Right kidney (tissue), 9 donors: ENCODE measurements at places on chromosomes 13 and 19.

DNA sequence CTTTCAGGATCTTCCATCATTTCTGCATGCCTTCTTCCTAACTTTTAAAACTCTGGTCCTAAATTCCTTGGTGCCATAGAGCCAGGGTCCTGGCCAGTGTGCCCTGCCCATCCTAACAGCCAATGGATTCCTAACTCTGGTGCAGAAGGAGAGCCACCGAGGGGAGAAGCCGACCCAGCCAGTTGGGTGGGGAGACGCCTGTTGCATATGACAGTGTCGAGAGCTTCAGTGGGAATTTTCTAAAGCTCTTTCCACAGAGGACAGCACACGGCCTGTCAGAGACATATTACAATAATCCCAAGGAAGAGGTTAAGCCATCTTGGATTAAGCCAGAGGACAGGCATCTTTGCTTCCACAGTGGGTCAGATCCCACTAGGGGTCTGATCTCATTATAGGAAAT lies 180.4 kb downstream of the ZNF536 start:
- no peak for DNase-seq

GRCh38 chr13:82176751-82177150 lies 1705.5 kb downstream of the SLITRK1 start:
- no peak for DNase-seq

- DNase-seq: no peak
Observed at GRCh38 chr13:75836441-75836840, 200.3 kb downstream of the LMO7 start.

- no peak for DNase-seq
Observed at GRCh38 chr13:111392486-111392885, 72.0 kb downstream of the TEX29 start.

GRCh38 chr13:111201304-111201940 lies 86.3 kb downstream of the ARHGEF7 start:
- DNase-seq: no peak

GRCh38 chr19:16077984-16078758 lies 1.9 kb downstream of the TPM4 start:
- DNase-seq: peak; percentile 61

- no peak for DNase-seq
Observed at GRCh38 chr13:24052547-24053518, 107.7 kb upstream of the SPATA13 start.

DNA sequence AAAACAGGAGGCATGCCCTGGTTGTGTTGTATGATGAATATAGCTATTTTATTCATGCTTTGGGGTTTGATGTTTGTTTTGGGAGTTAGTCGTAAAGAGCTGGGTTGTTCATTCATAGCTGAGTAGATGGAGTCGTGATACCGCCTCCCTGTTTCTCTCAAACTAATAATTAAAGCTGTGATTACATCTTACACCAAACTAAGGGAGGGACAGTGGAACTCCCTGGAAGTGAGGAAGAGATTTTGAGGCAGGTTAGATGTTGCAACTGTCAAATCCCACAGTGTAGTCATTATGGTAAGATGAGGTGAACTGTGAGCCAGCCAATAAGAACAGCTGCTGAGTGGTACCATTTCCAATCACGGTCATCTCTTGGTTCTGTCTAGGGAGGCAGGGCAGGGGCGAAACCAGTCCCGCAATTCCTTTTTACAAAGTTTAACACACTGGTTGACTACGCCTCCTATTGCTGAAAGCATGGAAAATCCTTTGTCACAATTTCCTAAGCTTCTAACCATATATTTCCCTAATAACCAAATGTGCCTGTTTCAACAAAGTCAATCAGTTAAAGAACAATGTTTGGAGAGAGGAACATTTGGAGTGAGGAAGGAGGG lies 207.6 kb upstream of the SERP2 start:
- no peak for DNase-seq

- no peak for DNase-seq
Observed at GRCh38 chr19:8185343-8186068, 23.7 kb upstream of the CERS4 start.

DNA sequence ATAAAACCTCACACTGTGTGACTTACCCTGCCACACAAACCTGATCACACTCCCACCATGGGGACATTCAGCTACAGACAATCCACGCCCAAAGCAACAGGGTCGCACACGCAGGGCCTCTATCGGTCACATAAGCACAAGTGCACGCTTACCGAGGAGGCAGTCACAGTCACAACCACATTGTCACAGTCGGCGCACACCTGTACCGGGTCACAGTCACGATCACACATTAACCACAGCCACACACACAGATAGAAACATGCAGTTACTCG lies 579 bp downstream of the ZNF566 start:
- DNase-seq: no peak

- DNase-seq: no peak
Observed at GRCh38 chr13:80454245-80454644, 113.3 kb upstream of the SPRY2 start.

DNA sequence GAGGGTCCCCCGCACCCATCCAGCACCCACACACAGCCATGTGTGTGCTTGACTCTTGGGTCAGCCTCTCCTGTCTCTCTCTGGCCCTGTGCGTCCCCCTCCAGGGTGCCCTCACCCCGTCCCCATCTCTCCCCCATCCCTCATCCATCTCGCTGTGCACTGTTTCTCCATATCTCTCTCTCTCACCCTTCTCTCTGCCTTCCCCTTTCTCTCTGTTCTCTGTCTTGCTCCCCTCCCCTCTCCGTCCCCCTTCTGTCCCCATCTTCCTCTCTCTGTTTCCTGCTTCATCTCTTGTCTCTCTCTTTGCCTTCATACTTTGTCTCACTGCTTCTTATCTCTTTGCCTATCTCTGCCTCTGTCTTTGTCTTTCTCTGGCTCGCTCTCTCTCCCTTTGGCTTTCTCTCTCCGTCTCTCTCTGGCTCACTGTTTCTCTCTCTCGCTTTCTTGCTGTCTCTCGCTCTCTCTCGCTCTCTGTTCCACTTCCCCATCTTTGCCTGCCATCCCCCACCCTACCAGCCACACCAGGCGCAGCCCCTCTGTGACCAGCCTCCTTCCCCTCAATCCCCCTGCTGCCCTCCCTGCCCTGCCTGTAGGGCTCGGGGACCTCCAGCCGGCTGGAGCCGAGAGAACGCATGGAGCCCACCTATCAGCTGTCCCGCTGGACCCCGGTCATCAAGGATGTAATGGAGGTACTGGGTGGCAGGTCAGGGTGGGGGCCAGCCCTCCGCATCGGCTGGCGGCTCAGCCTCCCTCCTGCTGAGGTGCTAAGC lies 8.9 kb downstream of the STXBP2 start:
- DNase-seq: no peak

GRCh38 chr19:34808566-34808965 lies 35.6 kb upstream of the ZNF599 start:
- no peak for DNase-seq

DNA sequence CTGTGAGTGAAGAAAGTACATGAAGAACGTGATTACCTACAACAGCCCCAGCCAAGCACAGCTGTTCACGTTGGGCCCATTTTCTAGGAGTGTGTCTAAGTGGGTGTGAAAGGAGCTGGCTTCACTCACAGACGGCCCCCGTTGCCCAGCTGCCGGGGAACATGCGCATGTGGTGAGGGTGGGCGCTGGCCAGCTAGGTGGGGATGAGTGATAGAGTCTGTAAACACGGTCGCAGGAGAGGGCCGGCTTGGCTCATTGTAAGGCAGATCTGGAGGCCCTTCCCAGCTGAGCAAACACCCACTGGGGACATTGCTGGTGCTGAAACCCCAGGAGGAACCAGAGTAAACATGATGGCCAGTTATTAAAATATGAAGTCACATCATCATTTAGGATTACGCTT lies 160.5 kb downstream of the TEX29 start:
- DNase-seq: no peak

GRCh38 chr13:30149248-30149647 lies 158.1 kb downstream of the KATNAL1 start:
- no peak for DNase-seq

GRCh38 chr13:21675095-21675991 lies 4.5 kb downstream of the FGF9 start:
- DNase-seq: peak; percentile 66

DNA sequence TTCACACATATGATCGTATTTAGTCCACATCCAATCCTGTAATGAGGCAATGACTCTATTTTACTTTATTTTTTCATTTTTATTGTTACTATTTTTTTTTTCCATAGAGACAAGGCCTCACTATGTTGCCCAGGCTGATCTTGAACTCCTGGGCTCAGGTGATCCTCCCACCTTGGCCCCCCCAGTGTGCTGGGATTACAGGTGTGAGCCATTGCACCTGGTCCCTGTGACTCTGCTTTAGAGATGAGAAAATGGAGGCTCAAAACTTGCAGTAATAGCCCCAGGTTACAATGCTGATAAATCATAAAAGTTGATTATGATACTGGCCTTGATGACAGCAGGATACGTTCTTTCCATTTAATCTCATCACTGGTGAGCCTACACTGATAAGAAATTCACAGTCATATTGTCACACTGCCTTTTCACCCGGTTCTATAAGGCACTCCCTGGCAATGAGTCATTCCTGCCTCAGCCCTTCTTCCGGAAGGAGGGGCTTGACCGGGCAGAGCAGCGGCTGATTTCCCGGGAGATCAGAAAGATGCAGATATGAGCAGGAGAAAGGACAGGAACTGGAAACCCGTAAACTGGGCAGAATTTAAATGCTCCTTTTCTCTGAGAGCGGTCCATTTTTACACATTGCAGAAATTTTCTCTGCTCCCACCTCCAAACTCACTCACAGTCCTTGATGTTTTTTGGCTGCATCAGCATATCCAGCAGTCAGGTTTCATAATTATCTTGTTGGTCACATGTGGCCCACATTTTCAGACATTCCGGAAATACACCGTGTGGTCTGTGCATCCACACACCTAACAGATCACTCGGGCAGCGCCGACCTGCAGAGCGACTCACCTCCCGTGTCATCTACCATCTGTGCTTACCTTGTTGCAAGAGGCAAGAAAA lies 616.4 kb downstream of the EFNB2 start:
- peak; percentile 9 for DNase-seq
